ENCODE measurements at places on chromosomes 12 and 14.

DNA sequence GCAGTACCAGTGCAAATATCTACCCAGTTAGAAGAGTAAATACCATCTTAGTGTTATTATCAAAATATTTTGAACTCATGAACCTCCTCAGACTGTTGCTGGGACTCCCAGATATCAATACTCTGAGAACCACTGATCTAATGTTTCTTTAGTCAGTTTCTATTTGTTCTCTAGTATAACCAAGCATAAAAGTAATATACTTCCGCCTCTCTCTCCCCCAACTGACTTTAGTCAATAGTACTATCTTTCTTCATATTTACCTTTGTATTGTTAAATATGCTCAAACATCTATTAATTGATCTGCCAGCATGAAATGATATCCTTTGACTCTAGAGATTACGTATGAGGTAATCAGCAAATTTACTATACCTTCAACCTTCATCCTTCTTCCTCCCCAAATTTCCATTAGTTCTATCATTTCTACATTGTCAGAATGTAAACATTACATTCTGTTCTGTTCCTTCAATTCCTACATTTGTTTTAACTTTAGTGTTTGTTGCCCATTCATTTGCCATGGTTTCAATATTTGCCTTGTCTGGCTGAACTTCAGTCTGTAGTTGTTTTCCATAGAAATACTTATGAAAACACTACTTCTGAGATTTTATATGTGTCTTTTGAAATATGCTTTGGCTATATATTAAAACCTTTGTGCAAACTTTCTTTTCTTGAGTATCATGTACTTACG lies 192.5 kb upstream of the PDE3A start:
- DNase-seq, result no peak

DNA sequence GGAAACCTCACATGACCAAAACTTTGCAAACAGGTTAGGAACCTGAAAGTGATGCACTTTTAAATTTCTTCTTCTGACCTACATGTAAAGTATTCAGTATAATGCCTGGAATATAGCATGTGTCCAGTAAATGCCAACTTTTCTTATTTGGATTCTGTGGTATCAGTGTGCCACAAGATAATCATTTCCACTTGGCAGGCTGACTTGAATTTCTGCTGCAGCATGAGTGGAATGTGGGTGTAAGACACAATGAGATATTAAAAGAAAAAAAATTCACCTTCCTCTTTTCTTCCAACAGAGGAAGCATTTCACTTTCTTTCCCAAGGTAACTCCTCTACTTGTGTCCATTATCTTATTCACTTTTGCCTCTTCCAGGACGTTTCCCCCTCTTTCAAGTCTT lies 141.9 kb upstream of the PRKD1 start:
- no peak for DNase-seq

GRCh38 chr12:21860534-21860933 lies 80.7 kb downstream of the ABCC9 start:
- no peak for DNase-seq

DNA sequence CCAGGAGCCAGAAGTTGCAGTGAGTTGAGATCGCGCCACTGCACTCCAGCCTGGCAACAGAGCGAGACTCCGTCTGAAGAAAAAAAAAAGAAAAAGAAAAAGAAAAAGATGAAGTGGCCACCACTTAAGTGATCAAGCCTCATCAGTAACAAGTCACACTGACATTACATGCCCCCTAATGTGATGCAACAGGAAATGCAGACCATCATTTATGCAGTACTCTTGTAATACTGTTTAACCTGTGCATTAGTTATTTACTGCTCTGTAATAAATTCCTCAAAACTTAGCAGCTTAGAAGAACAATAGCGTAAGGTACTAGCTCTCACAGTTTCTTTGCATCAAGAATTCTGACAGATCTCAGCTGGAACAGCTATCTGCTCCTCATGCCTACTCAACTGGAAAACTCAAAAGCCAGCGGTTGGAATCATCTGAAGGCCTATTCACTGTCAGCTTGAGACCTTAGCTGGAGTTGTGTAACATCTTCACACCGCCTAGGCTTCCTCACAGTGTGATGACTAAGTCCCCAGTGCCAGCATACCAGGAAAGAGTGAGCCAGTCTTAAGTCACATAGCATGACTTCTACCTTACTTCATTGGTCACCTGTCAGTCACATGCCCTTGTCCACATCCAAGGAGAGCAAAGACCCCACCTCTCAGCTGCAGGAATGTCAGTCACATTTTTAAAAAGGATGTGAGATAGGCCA lies 31.5 kb downstream of the EPS8 start:
- DNase-seq, result no peak

- no peak for DNase-seq
Measured at GRCh38 chr12:14138495-14138894, 157.1 kb upstream of the GRIN2B start.

GRCh38 chr12:25558586-25558985 lies 5.5 kb upstream of the LMNTD1 start:
- DNase-seq, result no peak

DNA sequence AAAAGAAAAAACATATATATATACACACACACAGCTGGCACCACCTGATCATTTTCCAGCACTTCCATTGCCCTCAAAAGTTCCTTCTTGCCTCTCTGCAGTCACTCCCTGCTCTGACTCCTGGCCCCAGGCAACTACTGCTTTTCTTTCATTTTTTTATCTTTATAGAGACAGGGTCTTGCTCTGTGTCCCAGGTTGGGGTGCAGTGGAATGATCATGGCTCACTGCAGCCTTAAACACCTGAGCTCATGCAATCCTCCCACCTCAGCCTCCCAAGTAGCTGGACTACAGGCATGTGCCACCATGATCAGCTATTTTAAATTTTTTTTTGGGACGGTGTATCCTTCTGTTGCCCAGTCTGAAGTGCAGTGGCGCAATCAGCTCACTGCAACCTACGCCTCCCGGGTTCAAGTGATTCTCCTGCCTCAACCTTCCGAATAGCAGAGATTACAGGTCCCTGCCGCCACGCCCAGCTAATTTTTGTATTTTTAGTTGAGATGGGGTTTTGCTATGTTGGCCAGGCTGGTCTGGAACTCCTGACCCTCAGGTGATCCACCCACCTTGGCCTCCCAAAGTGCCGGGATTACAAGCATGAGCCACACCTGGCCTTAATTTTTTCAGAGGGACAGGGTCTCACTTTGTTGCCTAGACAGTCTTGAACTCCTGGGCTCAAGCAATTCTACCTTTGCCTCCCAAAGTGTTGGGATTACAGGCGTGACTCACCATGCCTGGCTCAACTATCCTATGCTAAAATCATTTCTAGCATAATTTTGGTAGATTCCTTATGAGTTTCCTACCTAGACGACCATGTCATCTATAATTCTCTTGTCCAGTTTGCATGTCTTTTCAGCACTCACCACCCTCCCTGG lies 7.8 kb downstream of the HSP90AA1 start:
- DNase-seq, result no peak

GRCh38 chr14:68580096-68580645 lies 212.7 kb downstream of the ZFP36L1 start:
- no peak for DNase-seq

GRCh38 chr12:28951935-28952334 lies 197.1 kb upstream of the FAR2 start:
- DNase-seq, result no peak

GRCh38 chr14:101135796-101136742 lies 232.5 kb upstream of the RTL1 start:
- no peak for DNase-seq

GRCh38 chr14:50067723-50068495 lies 48.5 kb downstream of the VCPKMT start:
- DNase-seq, result no peak

GRCh38 chr14:33393231-33393894 lies 454.7 kb downstream of the NPAS3 start:
- no peak for DNase-seq

DNA sequence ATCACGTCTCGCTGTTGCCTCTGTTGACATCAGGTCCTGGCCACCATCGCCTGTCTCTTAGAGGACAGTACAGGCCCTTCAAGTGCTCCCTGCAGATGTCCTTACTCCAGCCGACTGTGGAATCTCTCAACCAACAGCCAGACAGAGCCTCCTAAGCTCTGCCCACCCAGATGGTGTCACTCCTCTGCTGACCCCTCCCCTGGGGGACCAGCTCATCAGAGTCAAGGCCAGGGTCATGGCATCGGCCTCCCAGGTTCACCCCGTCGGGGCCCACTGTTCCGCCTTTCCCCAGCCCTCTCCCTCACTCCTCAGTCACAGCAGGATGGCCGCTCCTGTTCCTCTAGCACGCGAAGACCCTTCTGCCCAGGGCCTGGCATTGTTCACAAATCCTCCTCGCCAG lies 157.3 kb upstream of the TMEM132C start:
- no peak for DNase-seq

GRCh38 chr12:51592034-51592705 lies 1.1 kb downstream of the SCN8A start:
- no peak for DNase-seq

DNA sequence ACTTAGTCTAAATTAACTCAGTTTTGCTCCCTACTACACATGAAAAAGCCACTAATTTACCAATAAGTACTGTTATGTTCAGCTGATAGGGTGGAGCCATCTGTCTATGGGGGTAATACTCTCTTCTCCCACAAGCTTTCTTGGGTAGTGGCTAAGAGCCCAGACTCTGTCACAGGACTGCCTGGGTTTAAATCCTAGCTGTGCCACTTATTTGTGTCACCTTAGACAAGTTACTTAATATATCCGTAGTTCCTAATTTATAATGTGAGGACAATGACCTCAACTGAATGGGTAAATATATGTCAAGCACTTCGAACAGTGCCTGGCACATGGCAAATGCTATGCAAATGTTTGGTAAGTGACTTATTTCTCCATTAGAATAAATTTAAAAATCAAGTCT lies 185.6 kb downstream of the DACT1 start:
- no peak for DNase-seq

DNA sequence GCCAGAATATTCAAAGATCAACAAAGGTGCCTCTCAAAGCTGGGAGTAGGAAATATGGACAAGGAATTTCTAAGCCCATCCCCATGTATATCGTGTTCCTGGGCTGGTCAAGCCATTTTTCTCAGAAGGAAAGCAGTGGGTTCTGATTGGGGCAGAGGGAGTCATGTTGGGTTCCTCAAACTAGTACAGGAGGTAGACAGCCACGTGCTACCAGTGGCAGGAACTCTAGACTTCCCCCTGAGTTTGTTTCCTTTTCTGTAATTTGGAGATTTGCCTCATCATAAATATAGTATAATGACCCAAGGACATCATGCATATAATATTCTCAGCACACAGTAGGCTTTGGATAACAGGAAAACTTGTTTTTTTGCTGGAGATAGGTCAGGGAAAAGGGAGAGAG lies 16.4 kb upstream of the PLEKHH1 start:
- no peak for DNase-seq

- no peak for DNase-seq
Measured at GRCh38 chr14:69004731-69005431, 25.8 kb upstream of the ACTN1 start.

- DNase-seq, result no peak
Measured at GRCh38 chr12:120412421-120412820, 25.5 kb upstream of the COX6A1 start.

GRCh38 chr12:78315028-78315427 lies 484.3 kb downstream of the NAV3 start:
- no peak for DNase-seq

DNA sequence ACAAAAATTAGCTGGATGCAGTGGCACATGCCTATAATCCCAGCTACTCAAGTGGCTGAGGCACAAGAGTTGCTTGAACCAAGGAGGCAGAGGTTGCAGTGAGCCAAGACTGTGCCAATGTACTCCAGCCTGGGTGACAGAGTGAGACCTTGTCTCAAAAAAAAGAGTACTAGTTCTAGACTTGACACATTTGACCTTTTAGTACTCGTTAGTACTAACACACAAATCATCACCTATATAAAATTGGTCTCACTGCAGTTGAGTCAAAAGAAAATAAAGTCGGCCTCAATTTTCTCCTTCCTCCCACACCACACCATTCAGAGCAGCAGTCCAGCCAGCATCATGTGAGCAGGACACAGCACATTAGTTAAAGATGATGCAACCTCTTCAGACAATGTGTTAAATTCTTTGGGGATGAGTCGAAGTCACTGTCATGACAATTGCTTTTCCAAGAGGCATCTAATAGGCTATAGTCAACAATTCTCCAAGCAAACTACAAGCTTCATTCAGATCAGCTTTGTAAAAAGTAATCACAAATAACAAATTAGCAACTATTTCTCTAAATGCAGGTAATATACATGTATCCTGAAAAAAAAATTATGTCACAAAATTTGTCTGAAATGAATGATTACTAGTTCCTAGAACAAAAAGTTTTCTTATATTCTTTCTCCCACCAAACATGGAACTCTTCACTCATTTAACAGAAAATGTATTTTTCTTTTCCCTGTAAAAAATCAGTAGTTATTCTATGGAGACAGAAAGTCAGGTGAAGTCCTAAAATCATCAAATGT lies 55.6 kb downstream of the CLIP1 start:
- DNase-seq, result no peak

- DNase-seq, result no peak
Measured at GRCh38 chr12:40742041-40742440, 49.8 kb downstream of the CNTN1 start.

Data from activated CD4-positive, alpha-beta T cell treated with anti-CD3 and anti-CD28 coated beads, Interleukin-2, amount 50 U/mL, for 24 hours (primary cell).